ENCODE measurements at places on chromosomes 7 and 10.
A peak's percentile ranks its signal among the peaks of the same experiment; 100 is the strongest.

GRCh38 chr10:80313523-80313922 is 24.1 kb upstream of the MAT1A start:
- DNase-seq = no peak

DNA sequence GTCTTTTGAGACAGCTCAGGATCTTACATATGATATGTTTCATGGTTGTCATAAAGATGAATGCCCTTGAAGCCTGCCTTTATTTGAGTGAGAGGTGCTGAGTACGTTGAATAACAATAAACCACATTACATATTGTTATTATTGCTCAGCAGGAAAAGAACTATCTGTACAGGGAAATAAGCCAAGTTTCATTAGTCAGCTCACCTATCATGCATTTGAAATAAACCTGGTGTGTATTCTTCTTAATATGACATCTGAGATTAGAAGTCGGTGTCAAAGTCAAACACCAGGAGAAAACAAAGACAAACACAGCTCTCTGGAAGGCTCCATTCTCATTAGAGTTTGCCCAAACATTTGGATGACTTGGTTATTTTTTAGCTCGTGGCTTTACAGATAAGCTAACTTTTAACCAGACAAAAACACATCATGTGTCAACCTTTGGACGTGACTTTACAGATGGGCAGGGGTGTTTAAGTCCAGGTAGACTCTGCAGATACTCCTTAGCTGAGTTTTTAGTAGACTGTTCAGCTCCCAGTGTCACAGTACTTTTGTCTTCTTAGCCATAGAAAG is 71.2 kb upstream of the AOAH start:
- peak; percentile 10 for DNase-seq

GRCh38 chr7:39936761-39937160 is 13.3 kb upstream of the CDK13 start:
- no peak for DNase-seq

- DNase-seq = no peak
Observed at GRCh38 chr10:97774811-97775294, 3.1 kb upstream of the SFRP5 start.

DNA sequence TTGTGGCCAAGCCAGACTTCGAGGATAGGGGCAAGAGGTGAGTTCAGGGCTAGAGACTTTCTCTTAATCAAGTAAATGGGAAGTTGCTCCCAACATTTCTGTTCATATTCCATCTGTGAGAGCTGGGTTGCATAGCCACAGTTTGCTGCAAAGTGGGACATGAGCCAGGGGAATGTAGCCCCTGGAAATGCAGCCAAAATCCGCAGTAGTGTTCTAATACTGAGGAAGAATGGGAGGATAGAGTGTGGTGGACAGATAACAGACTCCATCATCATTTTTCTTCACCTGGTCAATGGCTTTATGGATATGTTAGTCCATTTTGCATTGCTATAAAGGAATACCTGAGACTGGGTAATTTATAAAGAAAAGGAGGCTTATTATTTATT is 177.7 kb downstream of the SKIDA1 start:
- no peak for DNase-seq

GRCh38 chr7:110947408-110947807 is 143.5 kb upstream of the LRRN3 start:
- DNase-seq = no peak

DNA sequence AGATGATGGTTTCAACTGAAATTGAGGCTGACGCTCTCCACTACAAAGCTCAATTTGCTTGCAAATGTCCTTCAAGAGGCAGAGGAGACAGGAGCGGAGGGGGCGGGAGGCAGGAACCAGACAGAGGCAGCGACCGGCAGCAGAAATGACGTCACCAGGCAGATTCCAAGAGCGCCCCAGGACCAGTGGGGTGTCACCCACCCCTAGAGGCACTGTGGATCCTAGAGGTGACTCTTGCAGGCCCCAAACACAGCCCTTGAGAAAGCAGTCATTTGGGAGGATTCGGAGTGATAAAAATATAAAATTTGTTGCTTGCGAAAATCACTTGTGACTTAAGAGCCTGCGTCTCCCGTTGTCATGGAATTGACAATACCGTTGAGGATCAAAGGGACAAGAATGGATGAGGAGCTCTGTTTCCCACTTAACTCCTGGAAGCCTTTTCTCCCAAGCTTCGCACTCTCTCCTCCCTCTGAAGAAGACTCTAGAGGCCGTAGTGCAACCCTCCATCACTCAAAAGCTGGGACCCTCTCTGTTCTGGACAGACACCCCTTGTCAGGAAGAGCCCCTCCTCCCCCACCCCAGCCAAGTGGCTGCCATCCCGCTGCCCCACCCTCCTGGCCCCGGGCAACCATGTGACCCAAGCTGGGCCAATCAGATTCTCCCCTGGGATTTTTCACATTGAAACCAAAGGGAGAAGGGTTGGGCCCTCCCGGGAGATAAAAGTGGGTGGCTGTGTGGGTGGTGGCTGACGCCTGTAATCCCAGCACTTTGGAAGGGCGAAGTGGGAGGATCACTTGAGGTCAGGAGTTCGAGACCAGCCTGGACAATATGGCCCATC is 16.3 kb upstream of the SLC29A4 start:
- no peak for DNase-seq

- peak; percentile 67 for DNase-seq
Observed at GRCh38 chr7:67484244-67484751, 487.7 kb downstream of the TYW1 start.

- no peak for DNase-seq
Observed at GRCh38 chr10:31170636-31171035, 139.0 kb upstream of the ZNF438 start.

- DNase-seq = no peak
Observed at GRCh38 chr7:148727501-148728278, 29.0 kb downstream of the CUL1 start.

GRCh38 chr7:23925088-23925487 is 215.1 kb downstream of the STK31 start:
- no peak for DNase-seq

DNA sequence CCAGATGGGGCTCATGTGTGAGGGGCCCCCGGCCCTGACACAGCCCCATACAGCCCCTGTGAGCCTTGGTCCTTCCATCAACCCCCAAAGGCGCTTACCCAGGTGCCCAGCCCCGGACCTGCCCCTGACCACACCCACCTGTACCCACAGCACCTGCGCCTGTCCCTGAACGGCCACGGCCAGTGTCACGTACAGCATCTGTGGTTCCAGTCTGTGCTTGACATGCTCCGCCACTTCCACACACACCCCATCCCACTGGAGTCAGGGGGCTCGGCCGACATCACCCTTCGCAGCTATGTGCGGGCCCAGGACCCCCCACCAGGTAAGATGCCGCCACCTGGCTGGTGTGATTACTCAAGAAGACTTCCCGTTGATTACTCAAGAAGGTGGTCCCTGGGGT is 33.5 kb downstream of the SH2B2 start:
- DNase-seq = no peak

GRCh38 chr7:116261904-116262303 is 51.6 kb downstream of the TES start:
- DNase-seq = no peak
